ENCODE measurements at places on chromosomes 3 and 15.

DNA sequence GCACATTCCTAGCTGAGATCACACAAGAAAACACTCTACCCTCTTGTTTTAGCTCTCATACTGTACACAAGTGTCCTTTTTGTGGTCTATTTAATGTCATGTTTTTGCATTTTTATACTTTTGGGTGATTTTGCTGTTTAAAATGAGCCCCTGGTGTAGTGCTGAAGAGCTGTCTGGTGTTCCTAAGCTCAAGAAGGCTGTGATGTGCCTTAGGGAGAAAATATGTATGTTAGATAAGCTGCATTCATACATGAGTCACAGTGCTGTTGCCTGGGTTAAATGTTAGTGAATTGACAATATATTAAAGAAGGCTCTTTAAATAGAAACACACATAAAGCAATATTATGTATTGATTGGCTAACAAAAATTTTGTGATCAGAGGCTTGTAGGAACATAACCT is 387.4 kb upstream of the C2CD4B start:
- DNase-seq, result no peak

- no peak for DNase-seq
These were observed 562.8 kb downstream of the ROBO2 start for GRCh38 chr3:77602722-77603121.

DNA sequence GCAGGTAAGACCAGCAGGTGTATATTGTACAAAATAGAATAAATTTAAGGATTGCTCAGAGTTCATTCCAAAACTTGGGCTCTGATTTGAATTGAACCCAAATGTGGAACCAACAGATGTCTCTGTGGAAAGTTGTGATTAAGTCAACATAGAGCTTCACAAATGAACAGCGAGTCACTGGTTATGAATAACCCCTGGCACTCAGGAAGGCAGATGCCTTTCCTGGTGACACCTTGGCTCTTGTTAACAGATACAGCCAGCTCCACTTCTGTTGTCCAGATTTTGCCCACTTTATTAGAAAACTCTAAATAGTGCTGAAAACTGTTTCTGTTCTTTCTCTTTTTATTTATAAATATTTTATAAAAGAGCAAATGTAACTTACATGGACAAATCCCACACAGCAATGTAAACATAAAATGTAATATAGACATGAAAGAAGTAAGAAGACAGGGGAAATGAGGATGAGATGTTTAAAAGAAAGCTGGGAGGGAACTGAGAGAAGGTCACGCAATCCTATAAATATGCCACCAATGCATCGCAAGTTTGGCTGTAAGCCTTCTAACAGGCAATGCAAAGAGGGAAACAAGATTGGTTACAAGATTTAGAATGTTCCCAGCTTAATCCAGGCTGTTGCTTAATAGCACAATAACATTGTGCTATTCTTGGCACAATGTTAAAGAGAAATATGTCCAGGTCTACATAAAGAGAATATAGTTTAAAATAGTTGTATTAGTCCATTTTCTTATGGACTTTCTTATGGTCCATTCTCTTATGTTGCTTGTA is 495.5 kb downstream of the TAFA4 start:
- DNase-seq, result no peak

DNA sequence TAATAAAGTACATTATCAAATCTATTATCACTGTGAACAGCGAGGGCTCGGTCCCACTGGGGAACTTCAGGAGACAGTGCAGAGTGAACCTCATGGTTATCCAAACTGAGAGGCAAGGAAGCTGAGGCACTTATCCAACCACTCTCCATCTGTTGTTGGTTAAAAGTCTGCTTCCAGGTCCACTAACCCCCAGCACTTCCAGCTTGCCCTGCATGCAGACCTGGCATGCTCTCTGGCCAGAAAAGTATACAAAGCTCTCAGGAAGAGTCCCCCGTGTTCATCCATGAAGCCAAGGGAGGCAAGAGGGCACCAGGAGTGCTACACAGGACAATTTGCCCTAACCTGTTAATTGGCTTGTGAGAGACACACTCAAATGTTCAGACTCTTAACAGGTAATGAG is 36.0 kb downstream of the FBN1 start:
- no peak for DNase-seq

DNA sequence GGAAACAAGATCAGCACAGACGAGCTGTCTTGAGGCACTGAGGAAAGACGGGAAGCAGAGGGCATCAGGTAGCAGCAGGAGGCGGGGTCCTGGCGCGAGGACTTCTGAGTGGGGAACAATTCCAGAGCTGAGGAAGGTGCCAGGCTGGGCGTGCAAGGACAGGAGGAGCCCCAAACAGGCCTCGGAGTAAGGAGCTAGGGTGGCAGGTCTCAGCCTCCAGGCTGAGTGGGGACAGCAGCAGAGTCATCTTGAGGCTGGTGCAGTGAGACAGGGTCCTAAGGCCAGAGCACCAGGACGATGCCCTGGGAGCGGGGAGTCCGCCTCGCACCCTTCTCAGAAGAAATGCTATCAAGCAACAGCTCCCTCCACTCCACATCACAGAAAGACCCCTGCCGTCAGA is 78.4 kb downstream of the PCSK6 start:
- no peak for DNase-seq

DNA sequence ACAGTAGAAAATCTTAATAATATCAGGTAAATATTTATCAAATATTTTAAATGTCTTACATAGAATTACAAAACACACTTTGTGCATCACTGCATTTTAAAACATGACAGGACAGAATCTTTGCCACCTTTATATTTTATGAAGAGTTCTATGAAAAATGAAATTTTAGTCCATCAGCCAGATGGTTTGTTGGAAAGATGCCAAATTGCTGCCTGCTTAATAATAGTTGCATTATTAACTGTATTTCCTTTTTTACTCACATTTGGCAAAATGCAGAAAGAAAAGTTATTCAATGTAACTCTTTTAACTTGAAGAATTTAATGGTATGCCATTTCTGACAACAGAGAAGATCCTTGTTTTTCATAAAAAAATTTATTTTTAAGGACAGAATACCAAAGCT is 1271.6 kb downstream of the NSUN3 start:
- DNase-seq, result no peak

GRCh38 chr3:133836497-133837158 is 31.0 kb downstream of the SRPRB start:
- no peak for DNase-seq

GRCh38 chr15:60161704-60162103 is 157.6 kb downstream of the FOXB1 start:
- DNase-seq, result no peak

Data from spleen (tissue), 13 donors.